ENCODE measurements at places on chromosomes 1 and 21.

DNA sequence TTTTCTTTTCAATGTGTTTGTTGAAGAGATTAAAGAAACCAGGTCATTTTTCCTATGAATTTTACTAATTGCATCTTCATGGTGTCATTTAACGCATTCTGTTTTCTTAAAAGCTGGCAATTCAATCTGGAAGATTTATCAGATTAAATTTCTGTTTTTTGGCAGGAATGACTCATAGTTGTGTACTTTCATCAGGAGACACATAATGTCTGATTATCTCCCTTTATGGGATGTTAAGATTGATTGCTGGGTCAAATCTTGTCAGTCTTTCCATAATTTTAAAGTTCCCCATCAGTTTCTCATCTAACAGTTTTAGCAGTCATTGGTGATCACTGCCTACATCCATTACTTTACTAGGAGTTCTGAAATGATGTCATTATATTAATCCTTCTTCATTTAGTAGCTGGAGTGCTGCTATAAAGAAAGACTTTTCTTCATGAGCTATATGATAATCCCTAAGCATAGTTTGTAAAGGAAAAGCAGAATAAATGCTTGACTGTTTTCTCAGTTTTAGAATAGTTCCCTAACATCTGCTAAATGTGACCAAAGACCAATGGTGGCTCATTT is 72.8 kb upstream of the MAP10 start:
- DNase-seq, result no peak

- no peak for DNase-seq
Measured at GRCh38 chr21:18705971-18706370, 302.4 kb upstream of the TMPRSS15 start.

- peak; percentile 72 for DNase-seq
Measured at GRCh38 chr1:83692524-83693381, 306.2 kb downstream of the TTLL7 start.

DNA sequence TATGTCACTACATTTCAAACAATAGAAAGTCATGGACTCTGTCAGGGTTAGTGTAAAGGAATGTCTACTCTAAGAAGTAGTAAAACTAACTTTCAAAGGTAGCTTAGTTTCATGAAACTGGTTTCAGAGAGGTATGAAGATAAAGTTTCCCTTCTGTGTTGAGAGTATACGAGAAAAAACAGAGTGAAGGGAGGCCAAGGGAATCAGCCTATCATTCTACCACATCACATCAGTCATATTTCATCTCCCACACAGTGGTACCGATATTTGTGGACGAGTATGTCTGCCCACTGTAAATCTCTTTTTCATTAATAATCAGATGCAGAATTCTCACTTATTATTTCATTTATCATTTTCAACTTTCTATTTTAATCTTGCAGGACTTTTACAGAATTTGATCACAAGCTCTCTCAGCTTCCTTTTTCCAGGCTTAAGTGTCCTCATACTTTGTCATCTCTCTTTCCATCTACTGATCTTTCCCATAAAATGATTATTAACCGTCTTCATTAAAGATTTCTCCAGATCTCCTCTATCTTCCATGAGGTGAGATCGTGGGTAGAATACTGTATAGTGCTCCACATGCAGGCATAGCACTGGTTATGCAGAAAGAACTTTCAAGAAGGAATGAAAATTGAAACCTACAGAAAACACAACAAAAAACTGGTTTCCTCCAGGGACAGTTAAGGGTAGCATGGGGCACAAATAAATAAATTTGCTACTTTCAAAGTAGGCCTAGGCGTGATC is 11.5 kb upstream of the IFI16 start:
- DNase-seq, result no peak

DNA sequence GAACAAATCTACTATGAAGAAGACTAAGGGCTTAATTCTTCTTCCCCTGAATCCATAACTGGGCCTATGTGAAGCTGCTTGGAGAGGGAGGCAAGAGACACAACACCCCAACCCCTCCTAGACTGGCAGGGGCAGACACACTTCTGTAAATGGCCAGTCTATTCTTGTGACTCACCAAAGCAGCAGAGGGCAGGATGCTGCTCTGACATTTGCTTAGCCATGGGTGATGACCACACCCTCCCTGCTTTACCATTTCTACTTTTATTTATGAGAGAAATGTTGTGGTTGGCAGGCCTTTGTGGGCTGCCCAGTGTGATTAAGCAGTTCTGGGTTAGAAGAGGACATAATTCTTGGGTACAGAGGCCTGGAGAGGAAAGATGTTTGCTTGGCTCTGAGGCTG is 189.8 kb upstream of the DPYD start:
- no peak for DNase-seq

GRCh38 chr1:201925301-201925567 is 21.1 kb downstream of the LMOD1 start:
- no peak for DNase-seq

GRCh38 chr1:197619008-197619640 is 156.2 kb downstream of the DENND1B start:
- peak; percentile 23 for DNase-seq

DNA sequence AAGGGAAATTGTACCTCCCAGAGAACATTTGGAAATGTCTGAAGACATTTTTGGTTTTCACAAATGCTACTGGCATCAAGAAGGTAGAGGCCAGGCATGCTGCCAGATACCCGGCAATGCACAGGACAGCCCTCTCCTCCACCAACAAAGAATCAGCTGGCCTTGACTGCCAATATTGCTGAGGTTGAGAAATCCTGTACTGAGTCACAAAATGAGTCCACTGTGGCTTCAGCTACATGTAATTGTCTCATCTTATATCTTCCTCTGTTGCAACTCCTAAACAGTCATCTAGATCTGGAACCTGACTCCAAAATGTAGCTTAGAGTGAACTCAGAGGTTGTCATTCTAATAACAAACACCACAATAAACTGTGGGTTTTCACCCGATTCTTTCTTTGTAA is 327.5 kb upstream of the POGK start:
- DNase-seq, result no peak

GRCh38 chr21:45873418-45873817 is 108.2 kb upstream of the COL6A1 start:
- peak; percentile 29 for DNase-seq

DNA sequence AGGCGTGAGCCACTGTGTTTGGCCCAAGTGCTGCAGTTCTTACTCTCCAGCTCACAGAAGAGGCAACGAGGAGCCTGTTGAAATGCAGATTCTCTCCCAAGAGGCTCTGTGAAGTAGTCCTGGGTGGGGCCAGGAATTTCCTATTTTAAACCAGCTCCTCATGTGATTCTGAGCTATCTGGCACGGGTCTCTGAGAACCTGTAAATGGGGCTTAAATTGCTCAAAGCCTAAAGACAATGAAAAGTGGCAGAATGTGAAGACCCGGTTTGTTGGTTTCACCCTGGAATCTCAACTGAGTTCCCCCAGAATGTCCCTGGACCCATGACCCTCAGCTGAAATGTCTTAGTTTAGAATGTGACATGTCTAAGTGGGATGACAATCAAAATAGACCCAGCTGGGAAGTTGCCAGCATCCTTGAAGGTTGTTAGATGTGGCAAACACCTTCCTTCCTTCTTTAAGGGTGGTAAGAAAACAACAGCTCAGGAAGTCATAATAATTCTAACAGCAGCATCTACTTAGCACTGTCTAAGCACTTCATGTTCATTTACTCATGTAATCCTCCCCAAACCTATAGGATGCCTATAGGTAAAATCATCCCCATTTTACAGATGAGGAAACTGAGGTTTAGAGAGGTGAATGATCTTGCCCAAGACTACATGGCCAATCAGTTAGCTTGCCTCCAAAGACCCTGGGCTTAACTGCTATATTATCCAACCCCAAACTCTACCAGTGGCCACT is 20.9 kb upstream of the ATP5PO start:
- DNase-seq, result no peak

- DNase-seq, result peak; percentile 65
Measured at GRCh38 chr1:110258734-110259133, 48.6 kb downstream of the KCNC4 start.

GRCh38 chr1:153680120-153680403 is 1.6 kb downstream of the NPR1 start:
- DNase-seq, result no peak

DNA sequence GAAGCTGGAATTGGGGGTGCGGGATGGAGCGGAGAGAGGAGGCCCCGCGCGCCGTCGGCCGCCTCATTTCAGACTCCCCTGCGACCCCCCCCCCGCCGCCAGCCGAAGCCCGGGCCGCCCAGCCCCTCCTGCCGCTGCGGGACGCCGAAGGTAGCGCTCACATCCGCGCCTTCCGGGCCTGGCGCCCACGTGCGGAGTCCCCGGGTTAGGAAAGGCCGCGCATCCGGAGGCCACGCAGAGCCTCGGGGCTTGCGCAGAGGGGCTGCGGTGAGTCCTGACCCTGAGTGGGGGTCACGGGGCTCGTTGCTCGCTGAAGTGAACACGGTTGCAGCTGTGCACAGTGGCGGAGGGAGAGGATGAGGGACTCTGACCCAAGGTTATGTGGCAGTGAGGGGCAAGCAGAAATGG is 552 bp upstream of the ZNF496 start:
- peak; percentile 39 for DNase-seq

DNA sequence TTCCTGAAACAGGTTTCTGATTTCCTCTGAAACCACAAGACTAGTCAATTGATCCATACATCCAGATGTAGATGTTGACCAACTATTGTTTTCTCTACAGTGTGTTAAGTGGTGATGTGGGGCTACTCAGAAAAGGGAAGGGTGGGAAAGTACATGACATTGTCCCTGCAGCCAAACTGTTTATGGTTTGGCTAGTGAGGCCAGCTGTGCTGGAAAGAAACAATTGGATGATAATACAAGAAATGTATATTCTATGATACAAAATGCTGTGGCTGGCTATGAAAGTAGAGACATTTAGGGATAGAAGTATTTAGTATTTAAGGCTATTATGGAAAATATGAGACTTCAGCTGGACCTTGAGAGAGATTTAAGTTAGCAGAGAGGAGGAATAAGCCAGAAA is 244.5 kb downstream of the ADGRL2 start:
- no peak for DNase-seq

GRCh38 chr1:107451715-107452114 is 310.9 kb downstream of the NTNG1 start:
- DNase-seq, result no peak

GRCh38 chr1:85488126-85488525 is 23.2 kb upstream of the DDAH1 start:
- no peak for DNase-seq

- peak; percentile 20 for DNase-seq
Measured at GRCh38 chr1:111990026-111990877, 784 bp upstream of the KCND3 start.

DNA sequence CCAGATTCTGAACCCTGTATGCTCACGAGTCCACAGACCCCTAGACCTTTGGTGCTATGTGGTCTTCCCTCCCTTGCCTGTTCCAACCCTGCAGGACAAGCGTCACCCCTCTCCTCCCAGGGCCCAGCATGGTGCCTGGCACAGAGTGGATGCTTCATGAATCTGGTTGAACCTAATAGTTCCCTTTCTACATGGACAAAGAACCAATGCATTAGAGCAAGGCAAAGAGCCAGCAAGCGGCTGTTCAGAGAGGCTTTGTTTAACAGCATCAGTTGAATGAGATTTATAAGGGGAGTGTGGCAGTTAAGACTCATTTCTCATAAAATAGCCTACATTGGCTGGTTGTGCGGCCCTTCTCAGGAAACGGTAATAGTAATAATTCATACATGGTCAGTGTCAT is 14.9 kb downstream of the SLC26A9 start:
- peak; percentile 61 for DNase-seq

DNA sequence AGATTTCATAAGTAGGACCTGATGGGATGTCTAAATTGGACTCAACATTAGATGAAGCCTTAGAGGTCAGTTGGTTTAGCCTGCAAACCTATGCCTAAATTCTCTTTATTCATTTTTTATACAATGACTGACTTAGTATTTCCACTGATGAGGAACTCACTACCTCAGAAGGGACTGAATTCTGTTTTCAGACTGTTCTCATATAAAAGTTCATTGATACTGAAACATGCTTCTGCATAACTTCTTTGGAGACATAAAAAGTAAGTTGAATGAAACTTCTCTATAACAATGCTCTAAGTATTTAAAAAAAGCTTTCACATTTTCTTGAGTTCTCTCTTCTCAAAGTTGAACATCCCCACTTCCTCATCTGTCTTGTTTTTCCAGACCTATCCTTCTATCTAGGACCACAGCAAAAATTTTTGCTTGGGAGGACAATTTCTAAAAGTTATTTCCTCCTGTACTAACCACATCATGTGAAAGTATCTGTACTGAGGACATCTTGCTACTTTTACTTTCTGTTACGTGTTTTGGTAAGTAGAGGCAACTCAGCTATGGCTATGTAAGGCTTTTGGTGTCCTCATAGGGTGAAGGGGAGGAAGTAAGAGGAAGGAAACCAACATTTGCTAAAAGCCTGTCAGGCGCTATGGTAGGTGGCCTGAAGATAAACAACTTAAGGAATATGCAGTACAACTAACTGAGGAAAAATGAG is 64.1 kb downstream of the USP24 start:
- DNase-seq, result no peak

GRCh38 chr1:200262326-200262965 is 147.4 kb downstream of the ZNF281 start:
- no peak for DNase-seq

DNA sequence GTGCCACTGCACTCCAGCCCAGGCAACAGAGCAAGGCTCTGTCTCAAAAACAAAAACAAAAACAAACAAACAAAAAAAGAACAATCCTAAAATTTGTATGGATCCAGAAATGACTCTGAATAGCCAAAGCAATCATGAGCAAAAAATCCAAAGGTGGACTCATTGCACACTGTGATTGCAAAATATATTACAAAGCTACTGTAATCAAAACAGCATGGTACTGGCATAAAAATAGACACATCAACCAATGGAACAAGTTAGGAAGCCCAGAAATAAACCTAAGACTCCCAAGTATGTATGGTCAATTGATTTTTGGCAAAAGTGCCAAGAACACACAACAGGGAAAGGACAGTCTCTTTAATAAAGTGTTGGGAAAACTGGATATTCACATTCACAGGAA is 19.9 kb downstream of the ERO1B start:
- no peak for DNase-seq

- no peak for DNase-seq
Measured at GRCh38 chr1:228870041-228870713, 134.9 kb downstream of the RHOU start.

GRCh38 chr1:158153179-158153578 is 27.5 kb upstream of the CD1D start:
- DNase-seq, result no peak

DNA sequence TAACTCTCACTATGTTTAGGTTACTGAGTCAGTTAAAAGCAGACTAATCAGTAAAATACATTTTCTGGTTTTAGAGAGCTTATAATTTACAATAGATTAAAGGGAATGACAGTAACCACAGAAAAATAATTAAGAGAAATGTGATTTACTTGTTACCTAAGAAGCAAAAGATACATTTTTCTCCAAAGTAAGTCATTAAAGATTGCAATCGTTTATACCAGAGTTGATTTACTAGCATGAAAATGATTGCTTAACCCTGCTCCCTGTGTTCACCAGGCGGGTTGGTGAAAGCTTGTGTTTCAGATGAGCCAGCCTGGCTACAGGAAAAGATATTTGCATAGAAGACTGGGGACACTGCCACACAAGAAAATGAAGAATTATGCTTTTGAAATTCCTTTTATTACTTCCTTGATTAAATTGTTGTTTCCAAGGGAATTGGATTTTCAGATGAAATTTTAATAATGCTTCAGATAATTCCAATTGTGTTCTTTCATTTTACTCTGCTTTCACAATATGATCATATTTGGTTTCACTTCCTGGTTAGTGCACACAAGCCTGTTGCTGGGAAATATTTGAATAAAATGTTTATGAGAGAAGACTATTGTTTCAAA is 27.9 kb downstream of the LRRC8B start:
- DNase-seq, result no peak

All from NCI-H345 (cell line).